ENCODE measurements at places on chromosomes 1 and 21.

- DNase-seq, result no peak
Observed at GRCh38 chr21:34619841-34620665, 5.1 kb upstream of the RCAN1 start.

DNA sequence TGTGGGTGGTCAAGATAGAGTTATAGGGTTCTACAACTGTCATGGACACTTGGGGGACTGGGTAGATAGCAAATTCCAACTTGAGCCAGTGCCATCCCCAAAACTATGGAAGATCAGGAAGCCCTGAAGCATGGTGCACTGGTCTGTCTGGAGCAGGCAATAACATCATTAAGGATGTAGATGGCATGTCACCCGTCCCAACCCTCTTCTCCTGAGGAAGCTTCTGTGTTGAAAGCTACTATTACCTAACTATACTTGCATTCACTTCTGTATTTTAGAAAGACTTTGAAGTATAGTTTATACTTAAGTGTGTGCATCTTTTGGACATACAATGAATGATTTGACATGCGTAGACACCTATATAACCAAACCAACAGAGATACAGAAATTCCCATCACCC is 32.9 kb downstream of the RABIF start:
- DNase-seq, result no peak

GRCh38 chr1:11301601-11302000 is 28.6 kb downstream of the UBIAD1 start:
- no peak for DNase-seq

- DNase-seq, result no peak
Observed at GRCh38 chr1:158818975-158819431, 12.1 kb upstream of the MNDA start.

GRCh38 chr1:30184393-30185141 is 538.8 kb downstream of the MATN1 start:
- DNase-seq, result peak; percentile 18

DNA sequence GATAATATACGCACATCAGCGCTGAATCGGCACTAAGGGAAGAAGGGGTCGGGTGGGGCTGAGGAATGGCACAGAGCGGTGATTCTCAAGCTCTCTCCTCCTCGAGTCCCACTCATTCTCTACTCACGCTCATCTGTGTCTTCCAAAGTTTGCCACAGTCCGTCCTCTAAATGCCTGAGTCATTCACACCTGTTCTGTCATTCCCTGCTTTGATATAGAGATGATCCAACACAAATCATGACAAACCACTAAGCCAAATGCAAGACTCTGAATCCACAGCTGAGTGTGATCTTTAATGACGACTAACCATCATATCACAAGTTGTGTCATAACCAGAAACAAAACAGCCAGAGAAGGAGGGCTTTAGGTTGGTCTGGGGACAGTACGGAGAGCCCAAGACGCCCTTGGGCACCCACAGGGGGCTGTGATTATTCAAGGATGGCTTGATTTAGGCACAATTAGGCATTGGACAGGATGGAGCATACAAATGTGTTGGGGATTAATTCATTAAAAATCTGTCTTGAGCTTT is 501.5 kb downstream of the KIF26B start:
- no peak for DNase-seq

- DNase-seq, result no peak
Observed at GRCh38 chr21:29184037-29184436, 53.6 kb downstream of the MAP3K7CL start.

GRCh38 chr1:206783506-206783905 is 11.2 kb upstream of the IL10 start:
- DNase-seq, result no peak

GRCh38 chr1:218845589-218845988 is 328.1 kb upstream of the LYPLAL1 start:
- no peak for DNase-seq

GRCh38 chr1:22210636-22211035 is 67.7 kb upstream of the WNT4 start:
- peak; percentile 35 for DNase-seq

DNA sequence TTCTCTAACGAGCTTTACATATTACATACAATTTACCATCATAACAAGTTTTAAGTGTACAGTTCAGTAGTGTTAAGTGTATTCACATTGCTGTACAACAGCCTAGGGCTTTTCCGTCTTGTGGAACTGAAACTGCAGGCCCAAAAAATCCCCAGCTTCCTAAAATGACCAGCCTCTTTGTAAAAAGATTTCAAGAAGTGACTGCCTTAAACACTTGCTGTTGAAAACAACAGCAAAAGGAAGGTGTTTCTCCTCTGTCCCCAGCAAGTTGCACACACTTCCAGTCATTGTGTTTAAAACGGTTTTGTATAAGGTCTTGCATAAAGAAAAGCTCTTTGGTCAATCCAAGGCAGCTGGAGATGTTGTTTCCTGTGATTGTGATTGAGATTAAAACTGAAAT is 16.0 kb upstream of the GBP1 start:
- no peak for DNase-seq

DNA sequence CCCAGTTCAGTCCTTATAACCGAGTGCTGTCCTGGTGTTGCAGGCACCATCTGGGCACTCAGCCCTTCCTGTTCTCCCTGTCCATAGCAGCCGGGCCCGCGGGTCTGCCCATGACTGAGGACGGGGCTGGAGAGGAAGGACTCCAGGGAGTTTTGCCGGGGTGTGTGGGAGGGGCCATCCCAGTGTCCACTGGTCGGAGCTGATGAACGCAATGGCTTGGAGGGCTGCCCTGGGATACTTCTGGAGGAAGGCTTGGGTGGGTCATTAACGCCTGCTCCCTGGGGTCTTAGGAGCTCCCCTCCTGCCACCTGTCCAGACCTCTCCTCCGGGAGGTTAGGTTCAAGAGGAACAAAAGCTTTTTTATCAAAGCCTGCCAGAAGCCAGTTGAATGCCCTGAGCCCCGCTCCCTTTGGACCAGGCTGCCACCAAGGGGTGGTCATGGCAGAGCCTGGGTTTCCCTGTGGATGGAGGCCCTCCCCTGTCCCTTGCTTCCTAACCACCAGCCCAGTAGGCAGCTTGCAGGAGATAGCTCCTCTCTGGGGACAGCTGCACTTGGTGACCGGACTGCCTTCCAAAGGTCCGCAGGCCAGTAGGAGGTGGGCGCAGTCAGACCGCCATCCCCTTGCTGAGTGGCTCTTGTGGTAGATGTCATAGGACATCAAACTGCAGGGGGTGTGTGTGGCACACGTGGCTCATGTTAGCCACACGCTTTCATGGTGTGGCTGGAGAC is 61.3 kb downstream of the TRIM11 start:
- peak; percentile 38 for DNase-seq

- peak; percentile 63 for DNase-seq
Observed at GRCh38 chr1:6743189-6744101, 41.8 kb upstream of the CAMTA1 start.

GRCh38 chr1:199273837-199274379 is 635.1 kb downstream of the PTPRC start:
- DNase-seq, result no peak

- no peak for DNase-seq
Observed at GRCh38 chr1:112954017-112954650, 1.9 kb downstream of the SLC16A1 start.

- no peak for DNase-seq
Observed at GRCh38 chr1:100323419-100324106, 28.7 kb upstream of the CDC14A start.

DNA sequence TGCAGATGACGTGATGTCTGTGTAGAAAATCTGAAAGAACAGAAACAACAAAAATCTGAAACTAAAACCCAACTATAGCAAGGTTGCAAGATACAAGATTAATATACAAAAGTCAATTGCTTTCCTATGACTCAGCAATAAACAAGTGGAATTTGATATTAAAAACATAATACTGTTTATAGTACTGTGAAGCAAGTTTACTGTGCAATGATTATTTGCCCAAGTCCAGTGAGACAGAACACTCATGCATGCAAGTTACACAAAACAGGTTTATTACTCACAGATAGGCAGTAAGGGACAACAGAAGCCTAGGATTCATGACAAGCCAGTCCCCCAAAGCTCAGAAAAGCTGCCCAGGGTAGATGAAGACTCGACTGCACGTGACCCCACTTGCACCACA is 62.4 kb upstream of the RAB4A start:
- no peak for DNase-seq

DNA sequence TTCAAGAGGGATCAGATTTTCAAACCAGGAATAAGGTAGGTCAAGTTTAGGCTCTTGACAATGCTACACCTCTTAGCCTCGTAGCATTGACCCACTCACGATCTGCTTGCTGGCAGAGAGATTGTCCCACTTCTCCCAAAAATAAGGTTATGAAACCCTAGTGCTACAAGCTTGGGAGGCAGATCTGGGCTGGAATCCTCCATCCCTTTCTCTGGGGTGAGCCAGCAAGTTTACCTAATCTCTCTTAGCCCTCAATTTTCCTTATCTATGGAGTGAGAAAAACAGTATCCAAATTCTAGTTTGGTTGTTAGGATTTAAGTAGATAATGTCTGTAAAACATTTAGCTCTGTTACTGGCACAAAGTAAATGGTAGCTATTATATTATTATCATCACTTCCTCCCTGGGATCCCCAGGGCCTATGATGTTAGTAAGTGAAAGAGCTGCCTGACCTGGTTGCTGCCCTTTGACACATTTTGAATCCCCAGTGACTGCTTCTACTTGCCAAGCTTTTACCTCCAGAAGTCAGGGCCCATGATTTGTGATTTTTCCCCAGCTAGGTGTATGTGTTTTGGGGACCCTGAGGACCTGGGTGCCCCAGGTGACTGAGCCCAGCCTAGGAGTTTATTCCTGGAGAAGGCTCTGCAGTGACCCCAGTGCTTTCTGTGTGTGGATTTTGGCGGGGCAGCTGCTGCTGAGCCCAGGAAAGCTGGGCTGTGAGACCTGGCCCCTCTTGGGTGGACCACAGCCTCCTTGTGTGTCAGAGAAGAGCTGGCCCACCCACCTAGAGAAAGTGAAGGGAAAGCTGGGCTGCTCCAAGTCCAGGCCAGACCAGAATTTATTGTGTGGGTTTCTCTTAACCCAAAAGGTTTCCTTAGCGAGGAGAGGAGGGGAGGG is 48.2 kb upstream of the VANGL1 start:
- peak; percentile 66 for DNase-seq

DNA sequence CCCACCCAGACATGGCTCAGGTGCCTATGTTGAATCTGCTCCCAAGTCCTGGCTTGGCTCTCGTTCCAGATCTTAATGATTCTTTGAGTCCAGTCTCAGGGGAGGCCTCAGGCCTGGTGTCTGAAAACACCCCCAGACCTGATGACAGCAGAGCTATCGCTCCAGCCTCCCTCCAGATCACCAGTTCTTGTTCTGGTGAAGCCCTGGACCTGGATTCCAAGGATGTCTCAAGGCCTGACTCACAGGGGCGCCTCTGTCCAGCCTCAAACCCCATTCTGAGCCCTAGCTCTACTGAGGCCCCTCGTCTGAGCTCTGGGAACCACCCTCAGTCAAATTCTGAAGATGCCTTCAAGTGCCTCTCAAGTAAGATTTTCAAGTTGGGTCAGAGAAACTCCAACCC is 11.4 kb downstream of the MROH7 start:
- no peak for DNase-seq

GRCh38 chr21:43331962-43332828 is 94.7 kb downstream of the SIK1 start:
- peak; percentile 82 for DNase-seq

- no peak for DNase-seq
Observed at GRCh38 chr1:193584731-193585239, 398.4 kb upstream of the B3GALT2 start.

DNA sequence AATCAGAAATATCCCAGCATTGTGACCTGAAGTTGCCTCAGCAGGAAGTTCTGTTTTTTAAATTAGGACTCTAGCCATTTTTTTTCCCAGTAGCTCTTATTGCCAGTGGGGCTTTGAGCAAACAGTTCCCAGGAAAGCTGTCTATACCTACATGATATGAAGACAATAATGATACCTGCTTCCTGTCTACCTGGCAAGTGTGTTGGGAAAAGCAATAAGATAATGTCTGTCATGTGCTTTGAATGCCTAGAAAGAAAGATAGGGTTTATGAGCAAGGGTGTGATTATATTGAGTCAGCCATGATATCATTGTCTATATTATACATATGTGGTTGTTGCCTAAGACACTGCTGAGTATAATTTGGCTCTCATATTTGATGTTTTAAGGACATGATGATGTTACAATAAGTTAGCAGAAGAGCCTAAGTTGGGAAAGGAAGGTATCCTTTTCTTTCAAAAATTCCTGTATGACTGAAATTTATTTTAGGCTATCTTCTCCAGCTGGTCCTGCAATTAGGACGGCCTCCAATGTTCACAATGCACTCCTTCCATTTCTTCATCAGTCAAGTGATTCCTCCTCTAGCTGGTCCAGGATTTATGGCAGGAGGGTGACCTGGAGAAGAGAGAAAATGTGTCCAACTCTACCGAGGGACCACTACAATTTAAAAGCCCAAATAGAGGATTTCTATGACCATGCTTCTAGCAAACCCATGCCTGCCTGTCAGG is 99.6 kb upstream of the CDC42BPA start:
- DNase-seq, result no peak

DNA sequence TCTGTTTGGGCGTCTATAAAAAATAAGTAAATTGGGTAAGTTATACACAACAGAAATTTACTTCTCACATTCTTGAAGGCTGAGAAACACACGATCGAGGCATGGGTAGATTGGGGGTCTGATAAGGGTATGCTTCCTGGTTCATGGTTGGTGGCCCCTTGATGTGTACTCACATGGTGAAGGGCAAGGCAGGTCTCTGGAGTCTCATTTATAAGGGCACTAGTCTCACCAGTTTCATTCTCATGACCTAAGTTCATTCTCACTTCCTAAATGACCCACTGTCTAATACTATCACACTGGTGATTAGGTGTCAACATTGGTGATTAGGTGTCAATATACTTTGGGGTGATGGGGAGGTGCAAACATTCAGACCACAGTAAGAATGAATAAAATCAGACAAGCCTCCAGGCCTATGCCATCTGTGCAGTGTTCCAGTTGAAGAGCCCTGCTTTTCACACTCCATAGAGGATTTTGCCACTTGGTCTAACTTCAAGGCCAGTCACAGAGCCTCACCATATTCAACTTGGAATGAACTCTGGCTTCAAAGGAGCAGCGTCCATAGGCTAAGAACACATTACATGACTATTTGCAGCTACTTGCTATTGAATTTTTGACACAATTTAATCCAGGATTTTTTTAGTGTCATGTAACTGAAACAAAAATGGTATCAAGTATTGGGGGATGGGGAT is 2.5 kb upstream of the GBP4 start:
- DNase-seq, result no peak

DNA sequence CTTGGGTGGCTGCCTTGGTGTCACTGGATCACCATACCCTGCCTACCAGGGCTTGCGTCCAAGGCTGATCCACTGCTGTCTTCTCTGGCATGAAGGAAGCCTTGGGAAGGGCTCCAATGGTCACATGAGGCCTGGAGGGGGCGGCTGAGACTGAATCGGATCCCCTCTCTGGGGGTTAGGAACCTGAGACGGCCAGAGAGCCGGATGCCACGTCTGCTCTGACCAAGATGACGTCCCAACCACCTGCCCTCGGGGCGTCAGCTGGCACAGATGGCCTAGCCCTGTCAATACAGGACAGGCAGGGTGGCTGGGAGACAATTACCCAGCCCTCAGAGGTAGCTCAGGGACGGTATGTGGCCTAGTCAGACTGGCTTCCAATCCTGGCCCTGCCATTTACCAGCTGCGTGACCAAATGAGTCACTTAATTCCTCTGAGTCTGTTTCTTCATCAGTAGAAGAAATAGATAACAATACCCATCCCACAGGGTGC is 5.4 kb downstream of the TRIM62 start:
- no peak for DNase-seq

GRCh38 chr21:45363921-45364467 is 41.0 kb upstream of the COL18A1 start:
- DNase-seq, result peak; percentile 91
